ENCODE measurements at places on chromosomes 16 and 17. TPM values are rescaled to one million over a fixed set of nuclear protein-coding genes. Genes with fewer than 3 reads are reported as not detected.

DNA sequence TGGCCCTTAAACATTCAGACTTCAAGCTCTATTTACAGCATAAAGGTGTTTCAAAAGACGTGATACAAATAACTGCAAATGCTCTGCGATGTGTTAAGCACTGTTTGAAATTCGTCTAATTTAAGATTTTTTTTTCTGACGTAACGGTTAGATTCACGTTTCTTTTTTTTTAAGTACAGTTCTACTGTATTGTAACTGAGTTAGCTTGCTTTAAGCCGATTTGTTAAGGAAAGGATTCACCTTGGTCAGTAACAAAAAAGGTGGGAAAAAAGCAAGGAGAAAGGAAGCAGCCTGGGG is 681 bp upstream of the MAPT start:
- no peak for DNase-seq

DNA sequence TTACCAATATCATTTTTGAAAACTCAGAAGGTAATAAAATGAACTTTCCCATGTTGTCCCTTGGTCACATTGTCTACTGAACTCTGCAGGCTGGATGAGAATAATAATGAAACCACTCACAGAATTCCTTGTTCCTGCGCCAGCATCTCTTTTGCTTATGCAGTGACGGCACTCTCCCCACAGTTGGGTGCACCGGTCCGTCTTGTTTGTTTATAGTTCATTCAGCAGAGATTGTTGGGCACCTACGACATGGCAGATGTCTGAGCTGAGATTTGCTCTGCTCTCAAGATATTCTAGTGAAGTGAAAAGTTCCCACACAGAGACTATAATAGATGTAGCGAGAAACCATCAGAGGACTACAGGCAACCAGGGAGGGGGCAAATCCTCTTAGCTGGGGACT is 375.7 kb upstream of the CDH11 start:
- DNase-seq: no peak

GRCh38 chr16:16162591-16162990 is 60.7 kb downstream of the ABCC6 start:
- no peak for DNase-seq

Gene TOX3
- not detected for total RNA-seq

Gene MFAP4
- not detected for total RNA-seq

- no peak for DNase-seq
Measured at GRCh38 chr17:43695970-43696865, 34.5 kb upstream of the MEOX1 start.

- peak; percentile 52 for DNase-seq
Measured at GRCh38 chr17:78665952-78666920, 89.0 kb upstream of the DNAH17 start.

Gene TMEM204
- 68.3 TPM for total RNA-seq

Gene GPS2
- total RNA-seq: 98.5 TPM

GRCh38 chr17:41586863-41587495 is at the start of gene KRT14:
KRT14 (minus strand) TSS chr17:41586895; CDS start chr17:41586834, 61 bp downstream.
- DNase-seq: no peak

DNA sequence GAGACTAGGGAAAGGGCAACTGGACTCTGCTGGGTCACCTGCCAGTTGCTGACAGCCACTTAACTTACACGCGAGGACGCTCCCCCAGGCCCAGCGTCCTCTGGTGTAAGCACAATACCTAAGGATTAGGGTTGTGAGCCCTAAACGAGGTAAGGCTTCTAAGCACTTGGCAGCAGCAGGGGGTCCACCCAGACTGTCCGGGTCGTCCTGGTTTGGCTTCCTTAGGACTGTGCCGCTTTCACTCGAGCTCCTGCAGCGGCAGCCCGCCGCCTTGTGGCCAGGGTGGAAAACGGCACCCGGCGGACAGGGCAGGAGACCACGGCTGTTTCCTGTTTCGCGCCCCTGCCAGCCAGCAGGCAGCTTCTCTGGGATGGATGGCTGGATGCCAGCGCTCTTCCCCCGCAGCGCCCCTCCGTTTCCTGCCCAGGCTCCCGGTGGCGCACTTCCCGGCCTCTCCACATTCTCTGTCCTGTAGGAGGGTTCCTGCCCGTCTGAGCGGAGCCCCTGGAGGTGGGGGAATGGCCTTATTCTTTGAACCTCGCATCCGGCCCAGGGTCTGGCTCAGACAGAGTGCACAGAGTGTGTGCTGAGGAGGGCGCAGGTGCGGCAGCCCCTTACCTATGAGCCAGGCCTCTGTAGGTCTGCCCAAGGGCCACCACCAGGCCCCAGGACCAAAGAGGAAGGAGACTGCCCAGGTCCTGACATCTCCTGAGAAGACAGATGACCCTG is 47.0 kb upstream of the AMZ2 start:
- peak; percentile 86 for DNase-seq

Gene ATP1B2
- total RNA-seq: 0.42 TPM

Gene CHST5
- total RNA-seq: not detected

DNA sequence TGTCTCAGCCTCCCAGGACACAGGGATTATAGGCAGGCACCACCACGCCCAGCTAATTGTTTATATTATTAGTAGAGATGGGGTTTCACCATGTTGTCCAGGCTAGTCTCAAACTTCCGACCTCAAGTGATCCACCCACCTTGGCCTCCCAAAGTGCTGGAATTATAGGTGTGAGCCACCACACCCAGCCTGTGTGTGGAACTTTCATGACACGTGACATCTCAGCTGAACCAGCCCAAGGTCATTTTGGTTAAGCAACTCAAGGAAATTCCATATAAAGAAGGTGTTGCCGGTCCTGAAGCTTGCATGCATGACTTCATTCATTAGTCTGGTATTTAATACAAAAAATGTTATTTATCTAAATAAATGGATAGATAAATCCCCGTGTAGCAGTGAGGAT is 145.5 kb downstream of the AXIN2 start:
- DNase-seq: no peak

- DNase-seq: no peak
Measured at GRCh38 chr16:23948949-23949411, 113.2 kb downstream of the PRKCB start.

- DNase-seq: no peak
Measured at GRCh38 chr17:34668206-34668605, 88.8 kb downstream of the TMEM132E start.

- no peak for DNase-seq
Measured at GRCh38 chr17:14294876-14295275, 6.0 kb upstream of the HS3ST3B1 start.

Gene TEX14
- total RNA-seq: 0.43 TPM

DNA sequence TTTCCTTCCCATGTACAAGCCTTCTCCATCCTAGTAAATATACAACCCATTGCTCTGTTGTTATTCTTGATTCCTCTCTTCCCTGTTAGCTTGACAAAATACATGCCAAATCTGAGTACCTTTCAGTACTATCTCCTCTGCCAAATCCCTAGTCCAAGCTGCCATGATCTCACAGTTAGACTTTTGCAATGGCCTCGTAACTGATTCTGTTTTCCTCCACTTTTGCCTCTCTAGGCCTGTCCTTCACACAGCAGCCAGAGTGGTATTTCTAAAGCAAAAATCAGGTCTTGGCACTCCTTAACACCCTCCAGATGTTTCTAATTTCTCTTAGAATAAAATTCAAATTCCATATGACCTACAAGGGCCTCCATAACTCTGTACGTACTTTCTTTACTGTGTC is 153.0 kb upstream of the RBL2 start:
- DNase-seq: no peak

GRCh38 chr17:17154981-17155380 is 51.2 kb downstream of the PLD6 start:
- no peak for DNase-seq

DNA sequence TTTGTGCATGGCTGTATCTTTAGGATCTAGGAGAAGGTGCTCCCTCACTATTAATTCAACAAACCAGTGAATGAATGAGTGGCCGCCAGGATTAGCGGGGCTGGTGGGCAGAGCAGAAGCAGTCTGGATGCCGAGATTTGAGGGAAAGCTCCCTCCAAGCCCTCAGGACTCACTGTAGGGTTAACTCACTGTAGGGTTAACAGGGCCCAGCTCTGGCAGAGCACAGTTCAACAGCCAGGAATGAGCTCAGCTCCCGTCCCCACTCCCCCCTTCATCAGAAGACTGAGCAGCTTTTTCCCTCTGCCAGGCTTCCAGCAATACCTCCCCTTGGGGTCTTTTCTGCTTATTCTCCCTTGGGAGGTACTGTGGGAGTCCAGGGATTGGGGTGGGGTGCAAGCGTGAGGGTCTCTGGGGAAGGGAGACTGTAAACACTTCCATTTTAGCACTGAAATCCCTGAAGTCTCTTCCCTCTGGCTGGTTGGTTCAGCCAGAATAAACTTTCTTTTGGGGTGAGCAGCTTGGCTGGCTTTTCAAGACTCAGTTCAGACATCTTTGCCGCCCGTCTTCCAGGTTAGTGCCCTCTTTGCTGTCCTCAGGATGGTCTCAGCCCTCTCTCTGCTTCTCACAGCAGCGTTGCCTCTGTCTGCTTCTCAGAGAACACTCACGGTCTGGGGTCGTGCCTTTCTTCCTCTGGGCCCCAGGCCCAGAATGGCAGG is 53.7 kb upstream of the WSB1 start:
- DNase-seq: no peak

Gene CUEDC1
- 0.28 TPM for total RNA-seq

GRCh38 chr16:57865746-57866528 is 63.6 kb upstream of the KIFC3 start:
- no peak for DNase-seq

Gene DHX58
- 77.6 TPM for total RNA-seq

DNA sequence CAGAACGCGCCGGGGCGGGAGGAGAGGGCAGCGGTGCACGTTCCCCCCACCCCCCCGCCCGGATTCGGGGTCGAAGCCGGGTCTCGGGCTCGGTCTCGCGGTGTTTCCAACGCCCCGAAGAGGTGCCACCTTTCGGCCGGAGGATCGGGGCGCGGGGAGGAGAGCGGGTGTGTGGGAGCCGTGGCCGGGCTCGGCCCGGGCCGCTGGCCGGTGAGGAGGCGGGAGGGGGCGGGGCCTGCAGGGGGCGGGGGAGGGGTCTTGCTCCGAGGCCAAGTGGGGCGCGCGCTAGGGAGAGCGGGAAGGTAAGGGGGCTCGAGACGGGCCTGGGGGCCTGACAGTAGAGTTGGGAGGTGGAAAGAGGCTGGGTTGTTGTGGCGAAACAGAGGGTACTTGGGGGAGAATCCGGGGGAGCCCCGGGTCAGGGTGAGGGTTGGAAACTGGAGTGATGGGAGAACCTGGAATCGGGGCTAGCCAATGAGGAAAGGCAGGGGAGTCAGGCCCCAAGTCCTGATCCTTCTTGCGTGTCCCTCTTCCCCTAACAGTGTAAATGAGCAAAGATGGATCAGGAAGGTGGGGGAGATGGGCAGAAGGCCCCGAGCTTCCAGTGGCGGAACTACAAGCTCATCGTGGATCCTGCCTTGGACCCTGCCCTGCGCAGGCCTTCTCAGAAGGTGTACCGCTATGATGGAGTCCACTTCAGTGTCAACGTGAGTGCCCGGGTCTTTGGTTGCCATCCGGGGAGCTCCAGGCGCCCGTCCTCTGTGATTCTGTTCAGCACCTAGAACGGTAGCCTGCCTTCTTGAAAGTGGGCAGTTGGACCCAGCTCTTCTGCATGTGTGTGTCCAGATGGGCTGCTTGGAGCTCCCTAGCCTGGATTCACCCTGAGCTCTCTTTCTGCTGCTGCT is 873 bp downstream of the SETD1A start:
- DNase-seq: no peak

Gene PRR35
- total RNA-seq: not detected

- DNase-seq: no peak
Measured at GRCh38 chr16:8736123-8736668, 61.2 kb downstream of the TMEM186 start.

DNA sequence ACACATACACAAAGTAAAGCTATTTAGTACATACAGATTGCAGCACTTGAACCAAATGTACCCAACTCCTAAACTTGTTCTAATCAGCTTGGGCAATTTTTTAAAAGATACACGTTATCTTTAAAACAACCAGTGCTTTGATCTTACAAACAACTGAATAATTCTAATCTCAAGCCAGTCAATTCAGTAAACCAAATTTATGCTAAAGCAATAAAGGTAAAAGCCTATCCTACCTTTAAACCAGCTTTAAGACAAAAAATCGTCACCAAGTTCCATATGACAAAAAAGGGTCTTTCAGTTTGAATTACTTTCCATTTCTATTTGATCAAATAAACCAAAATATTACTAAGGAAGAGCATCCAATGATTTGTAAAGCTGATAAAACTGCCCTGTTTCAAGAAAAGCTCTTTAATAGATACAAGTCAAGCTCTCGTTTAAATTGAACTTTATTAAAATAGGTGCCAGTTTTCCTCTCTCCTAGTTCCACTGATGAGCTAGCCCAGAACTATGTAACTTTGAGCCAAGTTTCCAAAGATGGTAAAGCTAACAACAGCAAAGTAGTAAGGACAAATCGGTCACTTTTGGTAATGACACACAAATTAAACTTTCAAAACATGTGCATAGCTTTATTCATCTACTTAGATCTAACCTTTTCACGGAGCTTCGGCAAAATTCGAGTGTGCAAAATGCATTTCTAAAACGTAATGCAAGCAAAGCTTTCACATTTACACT is 10.2 kb downstream of the CRYBA1 start:
- DNase-seq: no peak

- no peak for DNase-seq
Measured at GRCh38 chr17:43135454-43135819, 10.3 kb upstream of the BRCA1 start.

DNA sequence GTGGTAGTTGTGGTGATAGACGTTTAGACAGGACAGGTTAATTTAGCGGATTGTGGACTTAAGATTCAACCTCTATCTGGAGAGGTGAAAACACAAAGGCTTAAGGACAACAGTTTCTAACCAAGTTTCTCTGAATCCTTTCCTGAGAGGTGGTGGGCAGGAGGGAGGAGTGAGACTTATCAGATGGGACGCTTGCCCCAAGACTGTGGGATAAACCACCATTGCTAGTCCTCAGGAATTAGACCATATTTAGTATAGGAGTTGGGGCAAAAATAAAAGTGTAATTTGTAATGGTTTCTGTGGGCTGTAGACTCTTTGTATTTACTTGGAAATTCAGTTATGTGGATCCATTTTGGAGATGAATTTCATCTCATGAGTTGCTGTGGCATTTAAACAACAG is 6.6 kb downstream of the PDP2 start:
- no peak for DNase-seq

DNA sequence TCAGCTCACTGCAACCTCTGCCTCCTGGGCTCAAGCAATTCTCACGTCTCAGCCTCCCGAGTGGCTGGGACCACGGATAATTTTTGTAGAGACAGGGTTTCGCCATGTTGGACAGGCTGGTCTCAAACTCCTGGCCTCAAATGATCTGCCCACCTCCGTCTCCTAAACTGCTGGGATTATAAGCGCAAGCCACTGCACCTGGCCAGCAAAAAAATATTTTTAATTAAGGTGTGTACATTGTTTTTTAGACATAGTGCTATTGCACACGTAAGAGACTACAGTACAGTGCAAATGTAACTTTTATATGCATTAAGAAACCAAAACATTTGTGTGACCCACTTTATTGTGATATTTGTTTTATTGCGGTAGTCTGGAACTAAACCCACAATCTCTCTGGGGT is 49.0 kb downstream of the NACA2 start:
- DNase-seq: no peak

Gene TNP2
- not detected for total RNA-seq

Gene MT4
- not detected for total RNA-seq

Gene EZH1
- 98.4 TPM for total RNA-seq

- no peak for DNase-seq
Measured at GRCh38 chr16:88338111-88338510, 44.6 kb upstream of the ZNF469 start.

Data from activated naive CD8-positive, alpha-beta T cell treated with anti-CD3 and anti-CD28 coated beads, Interleukin-2, amount 10 ng/mL, durations not matched to agents 7 days and 5 days (primary cell).